ENCODE measurements at places on chromosomes 6 and 20.

DNA sequence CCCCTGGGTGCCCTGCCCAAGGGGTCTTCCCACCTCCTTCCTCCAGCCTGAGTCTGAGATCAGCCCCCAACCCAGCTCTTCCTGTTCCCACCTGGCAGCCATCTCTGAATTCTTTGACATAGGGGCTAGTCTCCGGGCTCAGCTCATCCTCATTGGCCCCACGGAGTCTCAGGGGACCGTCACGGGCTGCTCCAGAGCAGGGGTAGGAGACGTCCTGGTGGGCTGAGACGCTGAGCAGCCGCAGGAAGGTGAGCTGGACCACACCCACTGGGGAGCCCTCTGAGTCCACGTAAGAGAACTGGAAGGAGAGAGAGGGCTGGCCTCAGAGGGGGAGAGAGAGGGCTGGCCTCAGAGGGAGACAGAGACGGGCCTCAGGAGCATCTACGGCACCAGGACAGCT is 28.1 kb downstream of the COL11A2 start:
- no peak for DNase-seq

DNA sequence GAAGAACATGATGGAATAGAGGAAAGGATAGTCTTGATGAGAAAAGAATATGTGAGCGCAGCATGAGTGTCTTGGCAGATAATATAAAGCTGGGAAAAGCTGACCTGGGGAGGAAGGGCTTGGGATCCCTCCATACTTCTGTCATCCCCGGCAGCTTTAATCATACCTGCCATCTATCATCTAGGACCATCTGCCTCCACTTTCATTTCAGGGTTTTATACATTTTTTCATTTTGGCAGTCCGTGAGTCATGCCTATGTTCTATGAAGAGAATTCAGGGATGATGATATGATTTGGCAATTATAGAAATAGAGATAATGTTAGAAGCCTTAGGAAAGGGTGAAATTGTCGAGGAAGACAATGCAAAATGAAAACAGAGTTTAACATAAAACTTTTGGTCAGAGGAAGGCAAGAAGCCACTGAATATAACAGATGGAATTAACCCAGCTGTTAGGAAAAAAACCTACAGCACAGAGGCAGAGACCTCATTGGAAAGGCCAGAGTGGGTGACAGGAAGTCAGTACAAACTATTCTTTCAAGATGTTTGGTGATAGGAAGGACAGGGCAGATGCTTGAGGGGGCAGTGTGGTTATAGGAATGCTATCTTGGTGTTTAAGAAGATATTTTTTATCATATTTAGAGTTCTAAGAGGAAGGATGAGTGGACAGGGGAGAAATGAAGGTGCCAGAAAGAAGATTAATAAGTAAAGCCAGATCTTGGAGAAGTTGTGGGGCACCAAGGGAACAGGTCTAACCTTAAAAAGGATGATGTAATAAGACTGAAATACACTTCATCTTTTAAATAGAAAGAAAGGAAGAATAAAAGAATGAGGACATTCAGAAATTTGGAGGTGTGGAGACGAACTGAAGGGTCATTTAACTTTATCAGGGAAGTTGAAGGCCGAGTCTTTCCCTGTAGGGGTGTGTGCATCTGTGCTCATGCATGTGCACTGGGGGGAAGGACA is 37.8 kb downstream of the MARCKS start:
- no peak for DNase-seq

- DNase-seq: no peak
Measured at GRCh38 chr6:160360955-160361354, 12.8 kb downstream of the SLC22A3 start.

DNA sequence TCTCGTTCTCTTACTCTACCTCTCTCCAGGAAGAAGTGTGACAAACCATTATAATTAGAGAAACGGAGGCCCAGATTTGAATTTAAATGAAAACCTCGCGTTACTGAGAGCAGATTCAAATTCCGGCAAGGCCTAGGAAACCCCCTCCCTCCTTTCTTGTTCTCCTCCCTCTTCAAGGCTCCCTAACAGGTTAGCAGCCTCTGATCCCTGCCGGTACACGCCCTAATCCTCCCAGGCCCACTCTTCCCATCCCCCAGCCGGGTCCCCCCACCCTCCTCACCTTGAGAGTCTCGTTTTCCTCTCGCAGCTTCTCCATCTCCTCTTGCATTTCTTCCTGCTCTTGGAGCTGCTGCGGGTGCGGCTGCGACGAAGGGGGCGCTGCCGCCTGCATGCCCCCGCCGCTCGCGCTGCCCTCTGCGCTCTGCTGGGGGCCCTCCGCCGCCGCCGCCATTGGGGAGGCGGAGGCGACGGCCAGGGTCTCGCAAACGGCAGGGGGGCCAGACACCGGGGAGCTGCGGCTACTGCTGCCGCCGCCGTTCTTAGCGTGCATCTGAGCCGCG is 3.8 kb downstream of the MTCL3 start:
- DNase-seq: no peak

GRCh38 chr6:83867527-83868161 is 8.2 kb downstream of the CYB5R4 start:
- DNase-seq: peak; percentile 50

GRCh38 chr6:89611666-89612065 is 26.9 kb downstream of the LYRM2 start:
- no peak for DNase-seq

- DNase-seq: no peak
Measured at GRCh38 chr20:36337886-36338285, 31.7 kb downstream of the DLGAP4 start.

DNA sequence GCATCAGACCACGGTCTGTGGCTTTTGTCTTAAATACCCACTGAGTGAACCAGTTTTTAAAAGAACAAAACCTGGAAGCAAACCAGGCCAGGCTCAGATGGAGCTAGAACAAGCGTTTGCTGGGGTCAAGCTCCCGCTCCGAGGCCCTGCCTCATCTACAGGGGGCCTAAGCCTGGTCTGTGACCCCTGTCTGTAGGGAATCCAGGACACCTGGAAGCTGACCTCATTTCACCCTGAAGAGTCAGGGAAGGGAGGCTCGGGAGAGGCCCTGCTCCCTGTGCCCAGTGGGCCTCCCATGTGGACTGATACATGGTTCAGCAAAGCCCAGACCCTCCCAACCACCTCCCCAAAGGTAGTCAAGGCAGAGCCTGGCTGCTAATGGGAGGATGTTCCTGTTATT is 26.8 kb upstream of the DLGAP4 start:
- DNase-seq: no peak

DNA sequence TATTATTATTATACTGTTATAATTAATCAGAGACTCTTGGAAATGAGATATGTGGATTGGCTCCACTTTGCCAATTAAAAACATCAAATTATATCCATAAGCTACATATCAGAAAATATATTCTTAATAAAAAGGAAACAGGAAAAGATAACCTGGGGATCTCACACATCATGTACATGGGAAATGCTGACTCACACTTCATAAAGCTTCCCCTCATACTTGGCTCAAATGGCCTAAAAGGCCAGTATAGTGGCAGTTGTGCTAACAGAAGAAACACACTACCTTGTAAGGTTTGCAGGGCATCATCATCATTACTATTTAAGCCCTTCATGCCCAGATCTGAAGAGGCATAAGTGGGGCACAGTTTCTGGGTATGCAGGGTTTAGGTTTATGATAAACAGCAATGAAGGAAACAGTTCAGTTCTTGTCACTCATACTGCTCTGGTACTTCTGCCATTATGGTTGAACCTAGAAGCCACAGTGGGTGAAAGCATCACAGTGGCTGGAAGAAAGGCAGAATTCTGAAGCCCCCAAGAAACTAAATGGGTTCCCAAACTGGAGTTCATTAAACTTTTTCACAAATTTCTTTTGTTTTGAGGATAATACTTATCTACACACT is 60.6 kb downstream of the BTBD9 start:
- DNase-seq: no peak

- no peak for DNase-seq
Measured at GRCh38 chr6:80921861-80922460, 815.5 kb downstream of the BCKDHB start.

- peak; percentile 71 for DNase-seq
Measured at GRCh38 chr20:2873747-2874041, 413 bp downstream of the PTPRA start.

GRCh38 chr20:33181482-33182093 is 13.6 kb downstream of the BPIFA2 start:
- no peak for DNase-seq

DNA sequence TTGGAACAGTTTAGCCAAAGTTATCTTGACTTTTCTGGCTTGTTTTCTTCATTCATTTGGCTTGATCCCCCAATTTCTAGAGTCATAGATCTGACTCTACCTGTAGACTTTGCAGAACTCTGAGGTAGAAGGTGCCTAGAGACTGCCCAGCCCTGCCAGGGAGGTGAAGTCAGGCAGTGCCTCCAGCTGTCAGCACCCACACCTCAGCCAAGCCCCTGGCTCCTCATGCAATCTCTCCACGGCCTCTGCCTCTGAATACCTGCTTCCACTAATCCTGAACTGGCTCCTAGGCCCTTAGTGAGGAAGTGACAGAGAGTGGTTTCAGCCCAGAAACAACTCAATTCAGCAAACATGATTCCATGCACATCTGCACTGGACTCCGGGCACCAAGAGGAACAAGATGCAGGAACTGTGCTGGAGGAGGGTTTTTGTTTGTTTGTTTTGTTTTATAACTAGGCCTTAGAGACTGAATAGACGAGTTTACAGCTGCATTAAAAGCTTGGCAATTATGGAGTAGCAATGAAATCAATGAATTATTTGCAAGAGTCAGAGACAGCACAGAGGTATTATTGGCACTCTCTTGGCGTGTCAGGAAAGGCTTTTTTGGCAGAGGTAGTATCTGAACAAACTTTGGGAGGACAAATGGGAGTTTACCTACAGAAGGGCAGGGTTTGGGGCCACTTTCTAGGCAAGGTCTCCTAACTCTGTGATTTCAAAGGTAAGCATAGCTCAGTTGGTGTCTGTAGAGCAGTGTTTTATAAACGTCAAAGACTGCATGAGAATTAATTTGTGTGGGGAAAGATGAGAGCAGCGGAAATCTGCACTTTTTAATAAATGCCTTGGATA is 25.2 kb downstream of the TGM3 start:
- no peak for DNase-seq

DNA sequence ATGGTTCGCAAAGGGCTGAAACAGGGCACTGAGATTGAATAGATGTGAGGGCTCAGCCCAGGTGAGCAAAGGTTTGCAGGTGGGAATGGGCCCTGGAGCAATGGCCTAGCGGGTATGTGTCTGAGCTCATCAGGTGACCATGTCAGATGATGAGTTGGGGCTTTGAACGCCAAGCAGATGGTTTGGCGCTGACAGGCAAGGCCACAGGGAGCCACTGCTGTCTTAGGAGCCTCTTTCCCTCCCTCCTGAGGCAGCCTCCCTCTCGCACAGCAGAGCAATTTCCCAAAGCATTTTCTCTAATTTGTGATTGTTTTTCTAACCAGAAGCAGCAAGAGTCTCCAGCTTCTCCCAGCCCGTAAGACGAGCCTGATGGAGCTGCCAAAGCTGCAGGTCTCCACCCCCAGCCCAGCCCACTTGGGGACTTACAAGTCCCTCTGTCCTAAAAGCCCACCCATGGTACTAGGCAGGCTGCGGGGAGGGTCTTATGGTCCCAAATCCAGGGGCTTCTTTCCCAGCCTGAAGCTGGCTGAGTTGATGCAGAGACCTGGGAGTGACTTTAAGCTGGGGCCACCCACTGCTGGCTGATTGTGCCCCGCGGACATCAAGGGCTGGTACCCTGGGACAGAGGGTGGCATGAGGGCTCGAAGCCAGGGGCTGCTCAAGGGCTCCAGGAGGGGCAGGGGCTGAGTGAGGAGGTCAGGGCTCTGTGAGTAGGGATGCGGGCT is 11.6 kb downstream of the CDH22 start:
- no peak for DNase-seq

DNA sequence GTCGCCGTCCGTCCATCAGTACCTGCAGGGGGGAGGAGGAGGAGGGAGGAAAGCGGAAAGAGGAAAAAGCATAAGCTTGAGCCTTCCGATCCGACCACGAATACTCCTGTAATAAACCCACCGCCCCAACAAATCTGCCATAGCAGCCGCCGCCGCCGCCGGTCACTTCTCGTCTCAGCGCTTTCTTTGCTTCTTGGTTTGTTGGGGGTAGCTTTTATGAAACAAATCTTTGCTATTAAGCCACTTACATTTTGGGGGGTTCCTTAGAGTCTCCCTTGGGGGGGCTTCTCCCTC is 277 bp downstream of the ADGRB3 start:
- no peak for DNase-seq

GRCh38 chr20:1204576-1204975 is 1.3 kb downstream of the C20orf202 start:
- DNase-seq: no peak

- DNase-seq: peak; percentile 77
Measured at GRCh38 chr6:13763740-13764381, 50.5 kb downstream of the MCUR1 start.

- no peak for DNase-seq
Measured at GRCh38 chr20:45087814-45088213, 13.1 kb downstream of the KCNS1 start.

- DNase-seq: no peak
Measured at GRCh38 chr20:3174442-3175261, 1.3 kb upstream of the LZTS3 start.

- DNase-seq: no peak
Measured at GRCh38 chr6:54217018-54217417, 91.2 kb upstream of the TINAG start.

GRCh38 chr20:62914970-62915457 is 11.3 kb downstream of the DIDO1 start:
- DNase-seq: no peak

DNA sequence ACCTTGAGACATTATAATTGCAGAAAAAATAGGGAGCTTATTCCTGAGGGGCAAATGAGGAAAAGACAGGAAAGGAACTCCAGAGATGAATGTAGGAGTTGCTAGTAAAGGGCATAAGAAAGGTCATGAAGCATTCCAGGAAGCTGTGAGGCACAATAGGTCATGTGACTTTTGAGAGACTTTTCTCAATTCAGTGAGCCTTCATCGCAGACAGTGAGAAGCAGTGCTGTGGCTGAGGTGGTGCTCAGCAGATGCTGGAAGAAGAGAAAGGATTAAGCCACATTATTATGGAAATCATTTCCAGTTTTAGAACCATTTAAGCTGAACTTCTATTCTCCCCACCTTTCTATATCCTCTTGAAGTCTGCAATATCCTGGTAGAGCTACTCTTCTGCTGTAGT is 4.1 kb downstream of the SPTLC3 start:
- DNase-seq: no peak

GRCh38 chr6:127855542-127856159 is 45.2 kb downstream of the THEMIS start:
- peak; percentile 13 for DNase-seq

GRCh38 chr6:45587229-45588060 is 209.7 kb upstream of the SUPT3H start:
- no peak for DNase-seq

GRCh38 chr6:26104457-26105108 is 17.4 kb downstream of the HFE start:
- DNase-seq: peak; percentile 72

DNA sequence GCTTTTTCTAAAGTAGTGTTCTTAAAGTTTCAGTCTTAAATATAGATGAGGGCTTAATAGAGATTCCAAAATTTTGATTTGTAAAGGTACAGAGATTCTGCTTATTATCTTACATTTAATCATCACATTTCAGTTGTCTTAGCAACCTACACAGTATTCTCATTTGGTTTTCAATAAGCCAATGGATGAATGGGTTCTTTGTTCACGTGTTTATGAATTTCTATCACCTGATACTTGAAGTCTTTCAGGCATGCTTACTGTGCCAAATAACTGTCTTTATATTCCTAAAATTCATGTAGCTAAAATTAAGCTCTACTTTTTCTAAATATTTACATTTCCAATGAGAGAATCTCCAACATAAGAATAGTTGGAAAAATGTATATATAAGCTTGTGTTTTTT is 152.7 kb downstream of the EYA4 start:
- no peak for DNase-seq
